ENCODE measurements at places on chromosomes 13 and 19.

- no peak for DNase-seq
These were observed 244.6 kb upstream of the SGCG start for GRCh38 chr13:22936228-22936627.

- no peak for DNase-seq
These were observed 2512.0 kb downstream of the PCDH9 start for GRCh38 chr13:64718116-64718515.

- DNase-seq = no peak
These were observed 240.9 kb downstream of the LIG4 start for GRCh38 chr13:107974409-107974808.

GRCh38 chr19:7460562-7460966, 28.3 kb downstream of the PEX11G start:
- DNase-seq = no peak

DNA sequence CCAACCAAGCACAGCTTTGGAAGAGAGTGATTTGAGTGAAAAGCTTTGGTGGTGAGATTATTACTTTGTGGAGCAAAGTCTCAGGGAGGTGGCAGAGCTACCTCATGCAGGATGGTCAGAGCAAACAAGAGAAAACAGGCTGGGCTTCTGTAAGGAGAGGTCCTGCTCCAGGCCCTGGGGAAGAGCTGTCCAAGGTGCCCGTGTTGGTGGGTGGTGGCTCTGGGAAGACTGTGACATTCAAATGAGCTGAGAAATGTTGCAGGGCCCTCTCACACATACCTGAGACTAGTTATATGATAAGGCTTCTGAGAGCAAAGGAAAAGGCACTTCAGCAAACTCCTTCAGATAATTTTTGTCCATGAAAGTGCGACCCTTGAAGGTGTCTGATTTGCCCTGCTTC, 205.5 kb upstream of the SOX21 start:
- no peak for DNase-seq

- DNase-seq = no peak
These were observed 545.4 kb upstream of the GPC6 start for GRCh38 chr13:92681239-92681638.

GRCh38 chr19:39103151-39103550, 19.0 kb downstream of the ACP7 start:
- no peak for DNase-seq

- DNase-seq = no peak
These were observed 1.7 kb upstream of the USPL1 start for GRCh38 chr13:30615866-30616541.

- no peak for DNase-seq
These were observed 19.9 kb downstream of the TPT1 start for GRCh38 chr13:45320876-45321629.

DNA sequence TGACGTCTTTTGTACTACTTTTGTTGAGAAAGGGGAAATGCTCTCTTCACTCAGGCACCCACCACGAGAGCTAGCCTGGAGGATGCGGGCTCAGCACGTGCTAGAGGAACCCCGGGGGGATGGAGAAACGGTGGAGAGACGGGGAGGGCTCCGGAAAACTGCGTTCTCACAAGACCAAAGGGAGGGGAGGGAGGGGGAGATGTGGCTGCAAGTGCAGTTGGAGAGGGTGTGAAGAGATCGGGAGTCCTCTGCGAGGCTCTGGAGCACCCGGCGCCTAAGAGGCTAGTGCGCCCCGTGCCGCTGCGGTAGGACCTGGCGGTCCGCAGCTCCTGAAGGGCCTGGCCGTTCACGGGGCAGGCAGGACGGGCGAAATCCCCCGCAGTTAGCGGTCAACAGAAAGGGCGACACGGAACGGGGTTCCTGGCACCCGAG, 43.4 kb upstream of the XPO4 start:
- no peak for DNase-seq

GRCh38 chr19:10809651-10810285, 26.2 kb downstream of the TMED1 start:
- DNase-seq = no peak

All from T-helper 1 cell (primary cell).